GM18507 (cell line): ENCODE measurements at places on chromosomes 13 and 19.

- DNase-seq, result no peak
Observed at GRCh38 chr19:4870025-4870700, 2.7 kb upstream of the PLIN3 start.

DNA sequence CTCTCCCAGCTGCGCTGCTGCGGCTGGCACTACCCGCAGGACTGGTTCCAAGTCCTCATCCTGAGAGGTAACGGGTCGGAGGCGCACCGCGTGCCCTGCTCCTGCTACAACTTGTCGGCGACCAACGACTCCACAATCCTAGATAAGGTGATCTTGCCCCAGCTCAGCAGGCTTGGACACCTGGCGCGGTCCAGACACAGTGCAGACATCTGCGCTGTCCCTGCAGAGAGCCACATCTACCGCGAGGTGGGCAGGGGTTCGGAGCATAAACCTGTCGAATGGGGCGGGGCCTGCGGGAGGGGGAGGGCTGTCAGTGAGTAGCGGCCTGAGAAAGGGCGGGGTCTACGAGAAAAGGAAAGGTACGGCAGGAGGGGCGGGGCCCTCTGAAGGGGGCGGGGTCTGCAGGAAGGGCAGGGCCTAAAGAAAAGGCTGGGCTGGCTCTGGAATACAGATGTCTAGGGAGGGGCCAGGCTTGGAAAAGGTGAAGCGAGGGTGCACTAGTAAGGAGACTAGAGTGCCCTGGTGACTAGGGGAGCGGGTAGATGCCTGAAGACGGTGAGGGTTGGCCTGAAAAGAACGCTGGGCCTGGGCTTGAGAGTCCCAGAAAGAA lies 3.6 kb downstream of the CD37 start:
- no peak for DNase-seq

DNA sequence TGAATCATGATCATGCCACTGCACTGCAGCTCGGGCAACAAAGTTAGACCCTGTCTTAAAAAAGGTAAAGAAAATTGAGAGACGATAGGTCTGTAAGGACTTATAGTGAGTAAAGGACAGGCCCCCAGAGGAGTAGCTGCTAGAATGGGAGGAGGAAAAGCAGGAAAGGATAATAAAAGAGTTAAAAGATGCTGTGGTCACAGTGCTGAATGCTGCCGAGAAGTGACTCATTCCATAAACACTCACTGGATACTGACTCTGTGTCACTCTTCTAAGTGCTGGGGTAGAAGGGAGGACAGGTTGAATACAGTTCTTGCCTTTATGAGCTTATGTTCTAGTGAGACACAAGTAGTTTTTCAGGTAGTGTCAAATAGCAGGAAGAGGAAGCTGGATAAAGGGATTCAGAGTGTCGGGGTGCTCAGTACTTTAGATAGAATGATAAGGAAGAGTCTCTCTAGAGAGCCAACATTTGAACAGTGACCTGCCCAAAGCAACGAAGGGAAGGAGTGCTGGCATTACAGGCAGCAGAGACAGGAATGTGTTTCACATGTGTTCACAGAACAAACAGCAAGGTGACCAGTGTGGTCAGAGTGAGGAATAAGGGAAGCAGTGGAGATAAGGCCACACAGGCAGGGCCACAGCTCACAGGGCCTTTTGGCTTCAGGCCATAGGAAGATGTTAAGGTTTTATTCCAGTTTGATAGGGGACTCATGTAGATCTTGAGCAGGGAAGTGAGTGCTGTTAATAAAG lies 1240.5 kb downstream of the UQCRFS1 start:
- no peak for DNase-seq

DNA sequence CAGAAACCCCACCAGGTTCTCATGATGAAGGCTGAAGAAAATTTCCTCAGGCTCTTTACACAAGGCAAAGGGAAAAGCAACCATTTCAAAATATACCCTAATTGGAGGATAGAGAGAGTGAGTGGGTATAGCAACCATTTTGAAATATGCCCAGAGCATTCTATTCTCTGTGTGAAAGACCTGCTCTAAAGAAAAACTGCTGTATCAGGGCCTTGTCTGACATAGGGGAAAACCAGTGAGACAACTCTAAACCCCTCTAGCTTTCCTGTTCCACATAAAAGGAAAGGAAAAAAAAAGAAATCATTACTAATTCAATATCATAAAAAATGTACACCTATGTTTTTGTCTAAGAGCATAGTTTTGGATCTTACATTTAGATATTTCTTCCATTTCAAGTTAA lies 42.3 kb downstream of the TPTE2 start:
- no peak for DNase-seq

- DNase-seq, result no peak
Observed at GRCh38 chr13:84208246-84208910, 326.1 kb upstream of the SLITRK1 start.

DNA sequence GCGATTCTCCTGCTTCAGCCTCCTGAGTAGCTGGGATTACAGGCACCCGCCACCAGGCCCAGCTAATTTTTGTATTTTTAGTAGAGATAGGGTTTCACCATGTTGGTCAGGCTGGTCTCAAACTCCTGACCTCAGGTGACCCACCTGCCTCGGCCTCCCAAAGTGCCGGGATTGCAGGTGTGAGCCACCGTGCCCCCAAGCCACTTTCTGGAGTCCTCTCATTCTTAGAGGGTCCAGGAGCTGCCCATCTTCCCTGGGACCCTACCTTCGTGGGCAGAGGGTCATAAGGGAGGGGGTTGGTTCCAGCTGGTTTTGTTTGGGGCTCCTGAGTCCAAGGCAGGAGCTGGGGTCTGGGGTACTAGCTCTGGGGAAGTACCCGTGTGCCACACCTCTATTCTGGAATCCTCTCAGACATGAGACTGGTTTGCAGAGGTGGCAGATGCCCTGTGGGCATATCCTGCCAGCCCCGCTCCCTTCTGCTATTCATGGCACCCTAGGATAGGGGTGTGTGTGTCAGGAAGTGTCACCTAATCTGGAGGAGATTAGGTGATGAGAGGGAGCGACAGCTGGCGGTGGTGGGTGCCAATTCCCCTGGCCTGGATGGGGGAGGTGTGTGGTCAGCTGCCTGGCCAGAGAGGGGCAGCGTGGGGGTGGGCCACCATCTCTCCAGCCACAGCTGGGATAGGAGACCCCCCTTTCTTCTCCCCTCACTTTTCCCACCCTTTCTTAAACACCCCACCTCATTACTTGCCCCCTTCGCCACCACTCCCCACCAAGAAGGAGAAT lies 2.1 kb downstream of the PRMT1 start:
- DNase-seq, result no peak

DNA sequence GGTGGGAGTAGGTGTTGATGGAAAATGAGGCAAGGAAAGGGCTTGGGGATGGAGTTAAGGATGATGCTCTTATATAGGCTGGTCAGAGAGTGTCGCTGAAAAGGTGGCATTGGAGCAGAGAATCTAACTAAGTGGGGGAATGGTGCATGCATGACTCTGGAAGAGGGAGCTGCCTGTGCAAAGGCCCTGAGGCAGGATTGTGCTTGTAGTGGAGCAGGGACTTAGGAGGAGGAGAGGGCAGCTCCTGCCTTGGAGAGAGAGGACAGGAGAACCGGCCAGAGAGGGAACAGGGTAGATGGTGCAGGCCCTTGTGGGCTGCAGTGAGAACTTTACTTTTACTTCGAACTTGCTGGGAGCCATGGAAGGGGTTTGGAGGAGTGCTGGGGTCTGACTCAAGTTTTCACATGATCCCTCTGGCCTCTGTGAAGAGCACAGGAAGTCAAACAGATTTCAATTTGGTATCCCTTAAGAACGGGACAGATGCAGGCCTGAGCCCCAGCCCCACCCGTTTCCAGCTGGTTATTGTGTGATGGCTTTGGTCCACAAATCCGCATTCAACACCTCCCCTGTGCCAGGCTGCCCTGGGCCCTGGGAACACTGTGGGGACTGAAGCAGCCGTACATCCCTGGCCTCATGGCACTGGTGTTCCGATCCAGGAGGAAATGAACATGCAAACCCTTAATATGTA lies 7.0 kb downstream of the AP2A1 start:
- DNase-seq, result no peak

GRCh38 chr13:27638521-27638920 lies 16.8 kb downstream of the POLR1D start:
- DNase-seq, result no peak

DNA sequence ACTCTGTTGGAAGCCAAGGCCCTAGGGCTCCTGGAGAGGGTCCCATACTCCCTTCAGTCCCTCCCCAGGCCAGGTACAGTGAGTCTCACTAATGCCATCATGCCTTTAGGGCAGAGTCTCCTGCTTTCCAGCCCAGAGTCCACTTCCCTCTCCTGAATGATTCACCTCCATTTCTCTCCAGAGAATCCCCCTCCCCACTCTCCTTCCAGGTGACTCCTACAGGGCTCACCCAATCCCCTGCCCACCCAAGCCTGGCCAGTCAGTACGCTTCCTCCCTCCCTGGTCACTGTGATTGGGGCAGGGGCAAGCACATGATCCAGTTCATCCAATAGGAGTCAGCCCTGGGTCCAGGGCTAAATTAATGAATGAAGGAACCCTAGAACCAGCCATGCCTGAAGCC lies 35.0 kb upstream of the PNMA8B start:
- DNase-seq, result no peak

DNA sequence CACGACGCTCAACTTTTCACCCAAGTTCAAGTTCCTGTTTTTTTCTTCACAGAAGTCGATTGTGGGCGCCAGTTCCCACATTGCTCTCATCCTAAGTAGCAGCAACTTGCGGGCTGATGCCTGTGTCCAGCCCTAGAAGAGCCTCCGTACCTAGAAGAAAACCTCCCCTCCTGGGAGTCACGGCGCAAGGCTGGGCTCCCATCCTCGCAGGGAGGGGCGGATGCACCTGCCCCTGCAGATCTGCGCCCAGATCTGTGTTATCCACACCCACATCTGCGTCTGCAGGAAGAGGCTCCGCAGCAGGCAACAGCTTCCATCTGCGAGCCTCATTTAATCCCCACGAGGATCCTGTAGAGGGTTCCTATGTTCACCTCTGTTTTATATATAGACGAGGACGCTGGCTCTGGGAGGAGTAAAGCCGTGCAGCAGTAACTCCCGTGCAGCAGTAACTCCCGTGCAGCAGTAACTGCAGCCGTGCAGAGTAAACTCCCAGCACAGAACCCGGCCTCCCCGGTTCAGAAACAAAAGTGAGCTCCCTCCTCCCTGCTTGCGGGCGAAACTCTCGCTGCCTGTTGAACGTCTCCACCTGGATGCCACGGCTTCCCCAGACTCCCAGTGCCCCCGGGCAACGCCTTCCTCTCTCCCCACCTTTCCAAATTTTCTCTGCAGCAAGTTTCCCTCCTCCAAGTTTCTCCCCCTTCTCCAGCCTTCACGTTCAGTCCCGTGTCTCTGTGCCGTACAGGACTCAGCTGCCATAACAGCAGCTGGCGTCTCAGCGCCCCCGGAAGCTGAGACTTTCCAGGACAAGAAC lies 23.5 kb upstream of the LAIR1 start:
- DNase-seq, result no peak

DNA sequence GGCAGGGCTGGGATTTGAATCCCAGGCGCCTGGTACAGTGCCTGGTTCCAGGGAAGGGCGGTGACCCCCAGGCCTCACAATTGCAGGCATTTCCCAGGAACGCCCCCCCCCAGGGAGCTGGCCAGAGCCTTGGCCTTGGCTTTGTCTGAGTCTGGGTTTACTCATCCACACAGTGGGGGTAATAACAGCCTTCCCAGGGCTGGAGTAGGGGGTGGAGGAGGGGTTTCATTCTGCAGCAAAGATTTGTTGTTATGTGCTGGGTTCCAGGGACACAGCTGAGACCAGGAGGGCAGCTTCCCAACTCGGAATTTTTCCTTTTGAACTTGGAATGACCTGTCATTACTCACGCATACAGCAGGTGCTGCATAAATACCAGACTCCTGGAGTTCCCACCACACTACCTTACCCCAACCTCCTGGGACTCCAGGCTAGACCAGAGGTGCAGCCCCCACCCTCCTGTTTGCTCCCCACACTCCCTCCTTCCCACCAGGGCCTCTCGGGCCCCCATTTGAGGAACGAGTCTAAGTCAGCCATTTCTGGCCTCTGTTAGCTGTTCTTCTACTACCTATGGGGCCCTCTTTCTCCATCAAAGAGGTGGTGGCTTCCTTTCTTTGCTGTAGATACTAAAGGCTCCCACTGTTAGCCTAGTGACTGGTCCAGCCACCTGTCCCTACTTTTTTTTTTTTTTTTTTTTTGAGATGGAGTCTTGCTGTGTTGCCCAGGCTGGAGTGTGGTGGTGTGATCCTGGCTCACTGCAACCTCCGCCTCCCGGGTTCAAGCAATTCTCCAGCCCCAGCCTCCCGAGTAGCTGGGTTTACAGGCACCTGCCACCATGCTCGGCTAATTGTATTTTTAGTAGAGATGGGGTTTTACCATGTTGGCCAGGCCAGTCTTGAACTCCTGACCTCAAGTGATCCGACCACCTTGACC lies 1.6 kb upstream of the ADAMTS10 start:
- no peak for DNase-seq

DNA sequence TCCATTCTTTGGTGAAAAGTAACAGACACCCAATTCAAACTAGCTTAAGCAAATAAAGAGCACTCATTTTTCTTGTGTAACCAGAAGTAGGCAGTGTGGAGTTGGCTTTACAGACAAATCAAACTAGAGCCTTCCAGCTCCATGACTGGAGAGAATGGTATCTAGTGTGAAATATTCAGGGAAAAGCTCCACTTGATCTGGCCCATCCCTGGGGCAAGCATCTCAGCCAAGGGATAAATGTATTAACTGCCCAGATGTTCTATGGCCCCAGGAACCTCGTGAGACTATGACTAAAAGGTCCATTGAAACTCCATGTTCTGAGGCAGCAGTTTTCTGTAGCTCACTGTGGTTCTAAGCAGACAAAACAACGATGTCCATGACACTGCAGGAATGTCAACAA lies 49.9 kb downstream of the TBC1D4 start:
- DNase-seq, result no peak

GRCh38 chr13:66113882-66114526 lies 1116.1 kb downstream of the PCDH9 start:
- no peak for DNase-seq

DNA sequence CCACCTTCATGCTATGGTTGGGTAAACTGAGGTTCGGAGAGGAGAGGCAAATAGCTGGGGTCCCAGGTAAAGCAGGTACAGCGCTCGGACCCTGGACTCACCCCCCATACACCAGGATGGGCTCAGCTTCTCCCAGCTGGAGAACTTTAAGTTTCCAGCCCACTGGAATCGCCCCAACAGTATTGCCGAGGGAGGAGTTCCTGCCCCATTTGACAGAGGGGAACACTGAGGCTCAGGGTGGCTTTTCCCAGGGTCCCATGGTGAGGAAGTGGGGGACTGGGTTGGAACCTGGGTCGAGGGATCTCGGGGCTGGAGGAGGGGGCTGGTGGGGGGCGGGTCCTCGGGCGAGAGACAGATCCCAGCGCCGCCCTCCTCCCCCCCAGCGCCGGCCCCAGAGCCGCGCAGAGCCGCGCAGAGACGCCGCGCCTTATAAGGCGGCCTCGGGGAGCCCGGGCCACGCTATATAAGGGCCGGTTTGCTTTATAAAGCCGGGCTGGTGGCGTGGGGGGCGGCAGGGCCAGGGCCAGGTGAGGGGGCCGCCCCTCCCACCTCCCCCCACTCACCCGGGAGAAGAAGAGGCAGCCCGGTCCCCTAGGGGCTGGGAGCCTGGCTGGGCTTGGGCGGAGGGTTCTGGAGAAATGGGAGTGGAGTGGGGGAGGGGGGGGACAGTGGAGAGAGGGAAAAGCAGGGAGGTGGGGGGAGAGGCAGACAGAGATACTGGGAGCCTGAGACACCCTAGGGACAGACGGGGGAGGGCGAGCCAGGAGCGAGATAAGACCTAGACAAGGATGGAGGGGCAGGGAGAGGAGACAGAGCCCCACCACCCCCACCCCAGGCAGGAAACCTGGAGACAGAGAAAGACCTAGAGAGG lies 1.1 kb downstream of the CNN1 start:
- DNase-seq, result no peak
